Left lobe of liver (tissue), 2 donors: ENCODE measurements at places on chromosomes 2 and 18.

- peak; percentile 90 for DNase-seq
These were observed 49.2 kb upstream of the LGALSL start for GRCh38 chr2:64404743-64405142.

DNA sequence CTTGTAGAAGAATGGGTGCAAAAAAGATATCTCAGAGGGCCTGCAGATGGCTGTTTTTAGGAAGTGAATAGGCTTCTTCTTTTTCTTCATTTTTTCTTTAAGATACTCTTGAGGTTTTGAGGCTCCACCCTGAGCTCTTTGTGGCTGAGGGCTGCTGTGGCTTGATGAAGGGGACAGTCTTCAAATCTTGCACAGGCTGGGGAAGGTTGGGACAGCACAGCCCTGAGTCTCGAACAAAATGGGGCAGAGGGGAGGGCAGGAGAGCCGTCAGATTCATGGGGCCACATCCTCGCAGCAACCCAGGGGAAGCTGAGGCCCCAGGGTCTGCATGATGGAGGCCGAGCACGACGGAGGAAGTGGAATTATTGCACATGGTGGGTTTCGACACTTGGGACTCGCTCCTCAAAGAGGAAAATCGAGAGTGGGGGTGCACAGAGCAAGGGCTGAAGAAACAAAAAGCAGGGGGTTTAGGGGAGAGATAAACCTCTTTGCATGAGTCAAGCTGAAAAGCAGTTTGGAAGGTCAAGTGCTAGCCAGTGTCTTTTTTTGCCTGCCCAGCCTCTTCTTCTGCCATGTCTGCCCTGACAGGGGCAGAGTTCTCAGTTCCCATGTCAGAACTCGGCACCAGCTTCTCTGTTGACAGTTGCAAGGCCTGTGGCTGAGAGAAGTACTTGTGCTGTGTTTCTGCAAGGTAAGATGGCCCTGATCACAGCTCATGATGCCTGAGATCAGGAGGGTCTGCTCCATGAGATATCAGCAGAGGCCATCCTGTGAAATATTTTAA is 19.5 kb downstream of the INPP4A start:
- no peak for DNase-seq

DNA sequence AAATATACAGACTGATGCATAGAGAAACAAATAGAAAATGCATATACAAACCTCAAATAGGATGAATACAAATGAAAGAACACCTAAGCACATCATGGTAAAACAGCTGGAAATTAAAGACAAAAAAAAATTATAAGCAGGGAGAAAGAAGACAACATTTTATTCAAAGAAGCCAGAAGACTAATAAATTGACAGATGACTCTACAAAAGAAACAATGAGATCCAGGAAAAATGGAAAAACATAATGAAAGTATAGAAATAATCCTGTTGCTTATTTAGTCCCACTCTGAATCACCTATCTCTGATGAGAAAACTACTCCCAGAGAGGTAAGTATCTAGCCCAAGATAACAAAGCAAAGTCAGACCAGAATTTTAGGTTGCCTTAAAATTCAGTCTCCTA is 143.4 kb downstream of the RBM43 start:
- DNase-seq, result no peak

- DNase-seq, result no peak
These were observed 36.2 kb downstream of the CCBE1 start for GRCh38 chr18:59660786-59661743.

DNA sequence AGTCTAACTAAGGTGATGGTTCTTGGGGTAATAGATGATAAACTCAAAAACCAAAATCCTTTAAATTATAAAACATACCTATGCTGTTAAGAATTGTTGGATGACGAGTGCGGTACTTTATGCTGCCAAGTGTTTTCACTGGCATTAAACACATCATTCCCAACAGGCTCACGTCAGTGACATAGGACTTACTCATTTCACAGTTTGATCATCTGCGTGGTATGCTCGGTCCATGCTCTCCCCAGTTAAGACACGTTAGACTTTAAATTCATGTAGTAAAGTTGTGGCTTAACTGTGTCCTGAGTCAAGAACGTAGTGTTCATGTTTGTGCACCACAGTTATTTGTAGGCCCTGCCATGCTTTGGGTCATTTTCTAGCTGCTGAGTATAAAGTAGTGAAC is 125.6 kb upstream of the MYT1L start:
- DNase-seq, result no peak

GRCh38 chr2:202201220-202202160 is 36.9 kb downstream of the SUMO1 start:
- no peak for DNase-seq

DNA sequence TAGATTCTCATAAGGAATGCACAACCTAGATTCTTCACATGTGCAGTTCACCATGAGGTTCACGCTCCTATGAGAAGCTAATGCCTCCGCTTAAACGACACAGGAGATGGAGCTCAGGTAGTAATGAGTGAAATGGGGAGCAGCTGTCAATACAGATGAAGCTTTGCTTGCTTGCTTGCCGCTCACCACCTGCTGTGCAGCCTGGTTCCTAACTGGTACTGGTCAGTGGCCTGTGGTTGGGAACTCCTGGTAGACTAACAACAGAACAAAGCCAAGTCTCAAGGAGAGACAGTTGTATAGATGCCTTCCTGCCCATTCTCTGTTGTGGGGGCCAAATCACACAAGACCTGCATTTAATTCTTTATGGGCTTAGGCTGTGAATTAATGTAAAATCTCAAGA is 449.2 kb upstream of the TNP1 start:
- no peak for DNase-seq

DNA sequence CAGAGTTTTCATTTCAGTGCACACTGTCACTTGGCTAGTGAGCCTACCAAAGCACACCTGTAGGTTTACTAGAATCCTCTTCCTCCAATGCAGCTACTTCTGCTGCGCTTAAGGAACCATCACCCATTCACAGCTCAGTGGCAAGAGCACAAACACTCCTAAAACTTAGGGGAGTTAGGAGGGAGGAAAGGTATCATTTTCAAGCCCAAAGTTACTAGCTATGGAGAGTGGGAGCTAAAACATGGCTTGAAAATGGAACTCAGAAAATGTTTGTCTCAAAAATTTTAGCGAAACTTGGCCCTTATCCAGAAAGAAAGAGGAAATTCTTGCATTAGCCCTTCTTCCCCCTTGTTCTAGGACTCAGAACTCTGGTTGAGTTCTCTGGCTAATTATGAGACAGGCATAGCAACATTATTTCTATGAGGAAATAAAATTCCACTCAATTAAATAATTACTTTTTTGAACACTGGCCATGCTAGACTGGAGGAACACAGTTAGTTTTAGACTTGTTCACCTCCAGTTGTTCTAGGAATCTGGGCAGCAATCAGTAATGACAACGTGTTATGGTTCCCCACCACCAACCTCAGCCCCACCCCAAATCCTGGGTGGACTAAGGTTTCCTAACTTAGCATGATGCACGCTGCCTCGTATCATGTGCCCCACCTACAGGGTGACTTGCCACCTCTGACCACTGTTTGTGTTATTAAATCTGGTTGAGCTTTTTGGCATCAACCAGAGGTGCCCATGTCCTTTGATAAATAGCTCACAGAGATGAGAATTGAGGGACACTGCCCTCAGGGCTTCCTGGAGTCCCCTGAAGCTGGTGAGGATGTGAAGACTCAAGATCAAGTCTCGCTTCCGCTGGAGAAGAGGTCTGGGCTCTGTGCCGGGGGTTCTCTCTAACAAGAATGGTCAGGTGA is 32.8 kb downstream of the LPIN2 start:
- peak; percentile 65 for DNase-seq
